BE2C (cell line): ENCODE measurements at places on chromosomes 13 and 19.

GRCh38 chr13:98175823-98176222 is 1.2 kb downstream of the RNF113B start:
- no peak for DNase-seq

DNA sequence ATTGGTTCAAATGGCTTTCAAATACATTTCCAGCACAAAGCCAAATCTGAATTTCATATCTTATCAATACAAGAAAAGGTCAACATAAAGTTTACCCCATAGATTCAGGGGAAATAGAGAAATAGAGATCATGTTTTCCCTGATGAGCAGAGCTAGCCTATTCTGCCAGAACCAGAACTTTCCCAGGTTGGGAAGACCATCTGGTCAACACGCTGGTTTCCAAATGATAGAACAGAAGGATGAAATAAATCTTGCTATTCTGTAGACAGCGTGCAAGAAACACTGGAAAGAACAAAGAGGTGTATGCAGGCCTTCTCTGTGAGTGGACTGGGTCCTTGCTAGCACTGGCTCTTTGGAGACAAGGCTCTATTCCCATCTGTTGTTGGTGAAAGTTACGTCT is 350.6 kb downstream of the NDFIP2 start:
- DNase-seq: no peak

DNA sequence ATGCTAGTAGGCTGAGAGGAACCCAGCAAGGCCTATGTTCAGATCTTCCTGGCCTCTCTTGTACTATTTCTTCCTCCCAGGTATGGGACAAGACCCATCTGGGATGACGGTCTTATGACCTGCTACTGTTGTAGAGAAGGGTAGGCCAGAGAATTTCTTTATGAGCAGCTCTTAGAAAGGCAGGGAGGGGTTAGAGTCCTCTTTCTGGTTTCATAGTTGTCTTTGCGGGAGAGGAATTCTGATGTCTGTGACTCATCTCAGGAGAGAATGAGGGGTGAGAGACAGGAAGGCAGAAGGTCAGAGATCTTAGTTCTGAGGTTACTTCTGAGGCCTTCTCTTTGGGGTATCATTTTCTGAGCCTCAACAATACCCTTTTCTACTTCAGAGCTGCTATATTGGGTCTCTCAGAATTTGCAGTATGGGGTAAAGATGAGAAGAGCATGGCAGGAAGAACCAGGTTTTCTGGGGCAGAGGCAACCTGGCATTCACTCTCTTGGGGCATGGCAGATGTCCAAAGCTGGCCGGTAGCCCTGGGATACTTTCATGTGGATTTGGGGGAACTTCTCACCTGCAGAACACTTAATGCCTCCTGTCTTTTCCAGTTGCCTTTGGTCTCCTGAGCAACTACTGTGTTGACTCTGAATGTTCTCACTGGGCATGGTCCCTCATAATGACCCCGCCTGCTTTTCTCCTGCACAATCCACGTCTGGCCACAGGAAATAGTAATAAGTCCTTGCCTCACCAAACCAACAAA is 154.4 kb downstream of the GGACT start:
- no peak for DNase-seq

DNA sequence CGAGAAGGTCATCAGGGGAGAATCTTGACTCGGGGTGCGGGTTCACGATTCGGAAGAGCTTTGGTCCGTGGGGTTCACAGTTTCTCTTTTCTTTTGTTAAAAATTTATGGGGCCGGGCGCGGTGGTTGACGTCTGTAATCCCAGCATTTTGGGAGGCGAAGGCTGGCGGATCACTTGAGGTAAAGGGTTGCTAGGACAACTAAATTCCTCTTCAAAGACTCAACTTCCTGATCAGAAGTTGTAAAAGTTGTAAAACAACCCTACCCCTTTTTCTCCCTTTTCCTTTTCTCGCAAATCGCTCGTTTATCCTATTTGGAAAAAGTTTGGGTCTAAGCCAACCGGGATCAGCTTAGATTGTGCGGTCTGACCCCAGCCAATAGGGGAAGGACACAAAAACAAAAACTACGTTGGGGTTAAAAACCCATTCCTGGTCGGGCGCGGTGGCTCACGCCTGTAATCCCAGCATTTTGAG is 673 bp downstream of the ZNF486 start:
- no peak for DNase-seq

DNA sequence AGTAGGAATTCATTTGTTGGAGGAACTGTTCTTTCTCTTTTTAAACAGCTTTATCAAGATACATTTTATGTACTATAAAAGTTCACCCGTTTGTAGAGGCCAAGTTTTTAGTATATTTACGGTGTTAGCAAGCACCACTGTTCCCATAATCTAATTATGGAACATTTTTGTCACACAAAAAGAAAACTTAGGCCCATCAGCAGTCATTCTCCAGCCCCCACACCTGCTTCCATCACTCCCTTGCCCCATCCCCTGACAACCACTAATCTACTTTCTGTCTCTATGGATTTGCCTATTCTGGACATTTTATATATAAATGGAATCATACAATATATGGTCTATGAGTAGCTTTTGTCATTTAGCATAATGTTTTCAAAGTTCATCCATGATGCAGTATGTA is 465.0 kb downstream of the DCT start:
- DNase-seq: no peak

- peak; percentile 70 for DNase-seq
Measured at GRCh38 chr19:45250832-45251451, at the start of gene MARK4. MARK4 (plus strand) TSS chr19:45251271; CDS start chr19:45251589, 318 bp downstream.

DNA sequence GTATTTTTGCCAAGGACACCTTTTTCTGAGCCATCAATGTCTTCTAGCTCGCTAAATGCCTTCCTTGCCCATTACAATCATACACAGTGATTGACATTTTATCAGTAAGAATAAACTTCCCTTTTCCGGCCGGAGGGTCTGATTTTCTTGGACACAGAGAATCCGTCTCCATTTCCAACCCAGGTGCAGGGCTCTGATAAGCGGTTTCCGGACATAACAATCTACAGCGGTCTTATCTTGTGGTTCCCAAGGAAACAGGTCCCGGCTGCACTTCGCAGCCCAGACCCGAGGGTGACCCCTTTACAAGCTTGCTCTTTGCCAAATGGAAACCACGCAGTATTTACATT is 5.1 kb upstream of the ZNF77 start:
- peak; percentile 72 for DNase-seq

DNA sequence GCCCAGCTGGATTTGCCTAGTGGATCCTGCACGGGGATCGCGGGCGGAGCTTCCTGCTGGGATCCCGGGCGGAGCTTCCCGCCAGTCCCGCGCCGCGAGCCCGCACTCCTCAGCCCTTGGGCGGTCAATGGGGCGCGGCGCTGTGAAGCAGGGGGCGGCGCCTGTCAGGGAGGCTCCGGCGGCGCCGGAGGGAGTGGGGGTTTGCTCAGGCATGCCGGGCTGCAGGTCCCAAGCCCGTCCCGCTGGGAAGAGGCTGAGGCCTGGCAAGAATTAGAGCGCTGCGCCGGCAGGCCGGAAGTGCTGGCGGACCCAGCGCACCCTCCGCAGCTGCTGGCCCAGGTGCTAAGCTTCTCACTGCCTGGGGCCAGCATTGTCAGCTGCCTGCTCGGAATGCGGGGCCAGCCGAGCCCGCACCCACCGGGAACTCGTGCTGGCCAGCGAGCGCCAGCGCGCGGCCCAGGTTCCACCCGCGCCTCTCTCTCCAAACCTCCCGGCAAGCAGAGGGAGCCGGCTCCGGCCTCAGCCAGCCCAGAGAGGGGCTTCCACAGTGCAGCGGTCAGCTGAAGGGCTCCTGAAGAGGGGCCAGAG is 119.6 kb downstream of the PRR20E start:
- DNase-seq: no peak
